ENCODE measurements at places on chromosomes 16 and 17.
A peak's percentile ranks its signal among the peaks of the same experiment; 100 is the strongest.

DNA sequence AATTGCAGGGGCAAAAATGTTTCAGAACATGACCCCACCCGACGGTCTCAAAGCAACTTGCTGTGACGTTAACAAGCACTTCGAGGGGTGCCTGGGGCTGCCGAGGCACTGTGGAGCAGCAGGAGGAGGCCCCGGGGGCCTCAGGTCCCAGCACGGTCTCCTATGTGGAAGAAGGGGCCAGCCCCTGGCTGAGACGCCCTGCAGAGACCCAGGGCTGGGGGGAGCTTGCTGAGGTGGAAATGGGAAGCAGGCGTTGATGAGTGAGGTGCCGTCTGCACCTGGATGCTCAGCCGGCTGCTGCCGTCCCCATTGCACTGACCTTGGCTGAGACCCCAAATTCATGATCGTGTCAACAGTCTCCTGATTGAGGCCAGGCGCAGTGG, 46.5 kb downstream of the NT5M start:
- no peak for DNase-seq

DNA sequence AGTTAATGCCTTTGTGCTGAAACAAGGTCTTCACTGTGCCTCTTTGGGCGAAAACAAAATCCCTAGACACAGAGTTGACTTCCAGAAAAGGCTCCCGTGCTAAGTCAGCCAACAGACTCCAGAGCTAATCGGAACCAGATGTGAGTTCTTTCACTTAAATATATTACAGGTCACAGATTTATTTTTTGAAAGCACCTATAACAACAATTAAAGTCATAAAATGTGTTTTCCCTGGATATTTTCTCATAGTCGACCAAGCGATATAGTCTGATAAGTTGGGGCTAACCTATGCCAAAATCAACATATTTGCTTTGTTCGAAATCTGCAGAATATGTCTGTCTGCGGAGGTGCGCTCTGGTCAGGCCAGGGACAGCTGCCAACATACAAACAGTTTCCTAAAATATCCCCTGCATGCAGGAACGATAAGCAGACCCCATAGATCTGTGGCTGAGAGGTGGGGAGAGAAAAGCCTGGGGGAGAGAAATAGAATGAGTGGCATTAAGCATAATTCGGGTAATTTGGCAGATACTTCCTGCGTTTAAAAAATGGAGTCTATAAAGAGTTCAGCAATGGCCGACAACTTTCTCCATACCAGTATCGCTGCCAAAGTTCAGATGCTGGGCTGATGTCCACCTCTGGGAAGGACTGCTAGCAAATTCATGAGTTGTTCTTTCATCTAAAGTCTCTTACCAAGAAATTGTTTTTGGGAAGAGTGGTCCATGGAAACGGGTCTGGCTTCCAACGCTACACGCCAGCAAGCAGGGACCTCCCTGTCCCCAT, 50.8 kb upstream of the MYH10 start:
- peak; percentile 70 for DNase-seq

- DNase-seq = no peak
Observed at GRCh38 chr16:1687427-1688316, 9.6 kb downstream of the JPT2 start.

DNA sequence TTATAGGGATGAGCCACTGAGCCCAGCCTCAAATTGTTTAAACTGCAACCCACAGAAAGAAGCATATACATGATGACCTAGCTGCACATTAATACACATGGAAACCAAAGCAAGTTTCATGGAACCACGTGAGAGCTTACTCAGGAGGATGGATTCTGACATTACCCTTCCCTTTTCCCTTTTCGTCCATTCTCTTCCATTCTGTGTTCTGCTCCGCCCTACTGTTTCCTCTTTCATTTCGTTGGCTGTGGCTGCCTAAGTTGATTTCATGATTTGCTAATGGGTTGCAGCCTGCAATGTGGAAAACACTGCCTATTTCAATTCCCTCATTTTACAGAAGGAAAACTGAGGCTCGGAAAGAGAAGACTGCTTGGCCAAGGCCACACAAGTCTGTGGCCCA, 176.5 kb downstream of the C16orf78 start:
- no peak for DNase-seq

DNA sequence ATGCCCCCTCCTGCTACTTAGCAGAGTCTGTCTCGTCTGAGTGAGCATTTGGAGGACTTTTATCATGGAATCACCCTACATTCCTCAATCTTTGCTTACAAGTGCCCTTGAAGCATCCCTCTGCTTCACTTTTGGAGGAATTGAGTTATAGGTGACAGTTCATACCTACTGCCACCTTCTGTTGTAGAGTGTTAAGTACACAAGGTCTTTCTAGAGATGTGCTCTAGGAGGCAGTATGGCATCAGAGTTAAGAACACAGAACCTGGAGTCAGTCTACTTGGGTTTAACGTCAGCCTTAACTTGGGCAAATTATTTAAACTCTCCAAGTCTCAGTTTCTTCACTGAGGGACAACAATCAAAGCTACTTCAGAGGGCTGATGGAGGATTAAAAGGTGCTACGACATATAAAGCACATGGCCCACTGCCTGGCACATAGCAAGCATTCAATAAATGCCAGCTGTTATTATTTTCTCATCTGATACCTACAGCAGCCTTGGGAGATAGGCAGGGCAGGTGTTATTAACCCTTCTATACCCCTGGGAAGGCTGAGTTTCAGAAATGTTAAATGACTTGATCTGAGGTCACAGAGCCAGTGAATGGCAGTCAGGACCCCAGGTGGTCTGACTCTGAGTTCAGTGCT, 62.2 kb downstream of the UTP18 start:
- DNase-seq = no peak

DNA sequence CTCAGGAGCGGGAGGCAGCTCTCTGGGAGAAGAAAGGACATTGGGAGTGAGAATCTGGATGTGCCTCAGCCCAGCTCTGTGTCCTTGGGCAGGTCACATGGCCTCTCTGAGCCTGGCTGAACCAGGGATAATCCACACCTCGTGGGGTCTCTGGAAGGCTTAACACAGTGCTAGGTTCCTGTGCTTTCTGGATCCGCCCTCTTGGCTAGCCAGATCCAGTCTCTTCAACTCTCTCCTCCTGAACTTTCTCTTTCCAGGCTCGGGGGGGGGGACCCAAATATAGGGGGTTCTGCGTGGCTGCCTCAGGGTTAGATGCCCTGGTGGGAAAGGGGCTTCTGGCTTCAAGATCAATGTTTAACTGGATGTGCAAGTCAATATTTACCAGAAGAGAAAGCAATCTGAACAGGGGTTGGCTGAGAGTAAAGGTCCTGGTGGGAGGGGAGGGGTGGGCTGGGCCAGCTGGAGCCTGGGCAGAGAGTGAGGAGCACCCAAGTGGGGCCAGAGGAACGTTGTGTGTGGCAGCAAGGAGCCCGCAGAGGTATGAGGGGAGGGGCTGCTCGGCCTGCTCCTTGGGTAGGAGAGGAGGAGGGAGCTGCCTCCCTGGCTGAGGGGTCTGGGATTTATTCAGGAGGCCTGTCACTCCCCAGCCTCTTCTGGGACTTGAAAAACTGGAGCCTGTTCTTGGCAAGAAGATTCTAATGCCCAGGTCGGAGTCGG, at the start of gene SERPINF2:
SERPINF2 (plus strand) TSS at position 501 of the 717 bp plus-strand sequence. CDS start 2,125 bp downstream, outside the sequence.
- no peak for DNase-seq

GRCh38 chr16:71796501-71797097, 12.0 kb downstream of the AP1G1 start:
- DNase-seq = no peak

DNA sequence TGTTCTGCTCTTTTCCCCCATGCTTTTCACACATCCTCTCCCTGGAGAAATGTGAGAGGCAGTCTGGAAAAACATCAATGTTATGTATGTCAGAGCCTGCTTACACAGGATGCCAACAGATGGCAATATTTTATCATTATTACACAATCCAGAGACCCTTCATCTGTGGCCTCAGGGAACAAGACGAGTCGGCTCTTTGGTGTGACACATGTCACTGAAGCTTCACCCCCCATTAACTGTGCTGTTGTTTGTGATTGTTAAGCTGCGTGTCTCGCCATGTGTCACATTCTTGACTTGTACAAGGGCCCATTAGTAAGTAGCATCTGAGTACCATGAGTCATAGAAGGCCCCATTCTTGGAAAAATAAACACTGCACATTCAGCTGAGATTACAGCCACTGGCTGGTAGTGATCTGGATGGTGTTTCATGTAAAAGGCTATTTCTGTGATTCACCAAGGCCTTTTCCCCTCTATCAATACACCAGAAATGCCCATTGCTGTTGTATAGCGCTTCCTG, 682.1 kb upstream of the SOX9 start:
- DNase-seq = peak; percentile 79

DNA sequence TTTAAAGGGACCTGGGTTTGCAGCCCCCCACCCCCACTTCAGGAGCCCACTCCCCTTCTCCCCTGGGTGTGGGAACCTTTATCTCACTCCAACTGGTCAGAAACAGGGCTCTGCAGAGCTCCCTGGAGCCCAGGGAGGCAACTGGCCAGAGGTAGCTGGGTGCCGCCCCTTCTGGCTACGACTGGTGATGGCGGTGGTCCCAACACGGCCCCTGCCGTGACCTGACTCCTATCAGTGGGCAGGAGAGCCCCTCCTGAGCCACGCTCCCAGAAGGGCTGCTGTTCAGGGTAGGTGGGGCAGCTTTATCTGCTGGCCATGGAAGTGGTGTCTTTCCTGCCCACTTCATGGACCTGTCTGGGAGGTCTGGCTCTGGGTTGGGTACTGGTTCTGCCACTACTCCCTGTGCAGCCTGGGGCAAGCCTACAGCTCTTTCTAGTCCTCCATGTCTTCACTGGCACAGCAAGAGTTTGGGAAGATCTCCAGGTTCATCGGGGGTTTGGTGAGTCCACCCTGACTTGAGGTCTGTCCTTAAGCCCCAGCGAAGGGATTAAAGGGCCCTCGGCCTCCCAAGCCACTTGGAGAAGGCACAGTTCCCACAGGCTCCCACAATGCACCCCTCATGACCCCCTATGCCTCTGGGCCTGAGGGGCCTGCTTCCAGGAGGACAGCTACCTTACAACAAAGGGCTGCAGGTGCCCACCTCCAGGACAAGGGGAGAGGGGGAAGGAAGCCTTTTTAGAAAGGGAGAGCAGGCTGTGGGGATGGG, 5.5 kb upstream of the SREBF1 start:
- DNase-seq = no peak

GRCh38 chr17:9985646-9986045, 80.6 kb upstream of the RCVRN start:
- no peak for DNase-seq

DNA sequence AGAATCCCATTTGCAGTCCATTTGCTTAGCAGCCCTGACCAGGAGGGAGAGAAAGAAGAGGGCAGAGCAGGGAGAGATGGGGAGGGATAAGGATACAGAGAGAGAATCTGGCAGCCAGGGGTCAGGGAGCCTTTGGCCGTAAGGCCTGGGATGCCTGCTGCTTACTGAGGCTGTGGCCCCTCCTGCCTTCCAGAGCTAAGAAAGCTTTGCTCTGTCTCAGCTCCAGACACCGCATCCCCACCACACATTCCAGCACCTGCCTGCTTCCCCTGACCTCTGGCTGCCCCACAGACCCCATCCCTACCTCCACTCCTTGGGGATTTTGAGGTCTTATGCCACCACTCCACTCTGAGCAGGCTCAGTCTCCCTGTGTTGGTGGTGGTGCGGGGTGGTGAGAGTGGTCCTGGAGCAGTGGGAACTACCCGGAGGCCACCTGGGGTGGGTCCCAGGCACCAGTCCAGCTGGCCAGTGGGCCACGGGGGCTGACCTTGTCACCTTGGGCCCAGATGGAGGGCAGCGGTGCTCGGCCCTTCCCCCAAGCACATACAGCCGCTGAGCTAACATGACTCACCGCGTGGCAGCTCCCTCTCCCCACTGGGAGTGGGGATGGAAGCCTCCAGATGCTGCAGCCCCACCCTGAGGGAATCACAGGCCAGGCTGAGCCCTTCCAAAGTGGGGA, 58.3 kb downstream of the RAI1 start:
- peak; percentile 49 for DNase-seq

- DNase-seq = no peak
Observed at GRCh38 chr16:30359871-30360170, 4.7 kb upstream of the CD2BP2 start.

GRCh38 chr17:74547736-74548135, 1.8 kb upstream of the CD300C start:
- no peak for DNase-seq

GRCh38 chr16:84398701-84399100, 30.4 kb downstream of the ATP2C2 start:
- no peak for DNase-seq

- no peak for DNase-seq
Observed at GRCh38 chr17:1171953-1172352, 7.8 kb downstream of the ABR start.

- peak; percentile 84 for DNase-seq
Observed at GRCh38 chr17:32298721-32299579, 33.3 kb downstream of the RHBDL3 start.

GRCh38 chr16:74709441-74709877, 8.8 kb upstream of the MLKL start:
- peak; percentile 89 for DNase-seq

DNA sequence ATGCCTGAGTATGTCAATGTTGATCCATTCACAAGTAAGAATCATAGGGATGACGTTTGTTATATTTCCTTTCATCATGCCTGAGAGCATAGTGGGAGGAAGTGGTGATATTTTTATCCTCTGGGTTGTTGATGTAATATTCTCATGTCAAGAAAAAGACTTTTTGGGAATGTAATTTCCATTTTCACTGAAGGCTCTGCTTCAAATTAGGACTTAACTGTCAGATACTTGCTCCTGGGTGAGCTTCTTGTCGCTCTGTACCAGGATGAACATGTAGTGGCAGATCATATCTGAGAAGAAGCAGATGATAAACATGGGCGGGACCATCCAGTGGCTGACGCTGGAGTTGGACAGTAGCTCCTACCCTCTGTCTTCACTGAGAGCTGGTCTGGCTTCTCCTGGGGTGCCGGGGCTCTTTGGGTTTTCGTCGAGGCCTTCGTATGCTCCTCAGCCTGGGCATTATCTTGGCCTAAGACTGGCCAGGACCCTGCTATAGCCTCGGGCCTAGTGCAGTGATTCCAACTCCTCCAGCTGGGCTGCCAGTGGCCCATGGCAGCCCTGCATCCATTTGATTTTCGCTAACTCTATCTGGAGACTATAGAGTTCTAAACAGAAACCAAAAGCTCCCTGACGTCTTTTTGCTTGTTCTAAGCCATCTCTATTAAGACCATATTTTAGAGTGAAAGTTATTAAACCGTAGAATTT, 19.7 kb downstream of the CYB5B start:
- no peak for DNase-seq

DNA sequence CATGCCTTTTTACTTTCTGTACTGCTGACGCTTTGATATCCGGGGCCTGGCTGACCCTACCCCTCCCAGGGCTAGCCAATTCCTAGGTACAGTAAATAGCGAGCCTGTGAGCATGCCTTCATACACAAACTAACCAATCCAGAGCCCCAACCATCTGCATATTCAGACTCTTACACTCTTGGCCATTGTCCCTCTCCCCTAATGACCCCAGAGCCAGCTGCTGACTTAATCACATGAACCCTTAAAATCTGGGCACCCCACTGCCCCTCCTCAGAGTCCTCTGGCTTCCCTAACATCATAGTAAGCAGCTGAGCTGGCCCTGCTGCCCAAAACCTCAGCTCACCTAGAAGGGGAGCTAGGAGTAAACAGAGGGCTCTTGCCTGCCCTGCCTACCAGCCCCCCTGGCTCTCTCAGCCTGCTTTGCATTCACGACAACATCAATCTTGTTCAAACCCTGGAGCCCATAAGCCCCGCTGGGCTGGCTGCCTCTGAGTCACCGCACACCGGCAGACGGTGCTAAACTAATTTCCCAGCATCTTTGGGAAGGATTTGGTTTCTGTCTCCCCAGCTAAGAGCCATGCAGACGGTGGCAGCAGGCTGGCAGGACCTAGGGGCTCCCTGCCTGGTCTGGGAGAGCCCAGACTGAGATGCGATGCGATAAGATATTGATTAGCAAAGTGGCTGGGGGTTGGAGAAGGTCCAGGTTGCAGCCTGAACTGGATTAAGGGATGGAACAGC, 63.2 kb downstream of the CLEC19A start:
- DNase-seq = peak; percentile 69

- DNase-seq = peak; percentile 74
Observed at GRCh38 chr16:2473999-2474876, 689 bp upstream of the TBC1D24 start.

Measured in eye (tissue), 1 donor.